BJ (cell line): ENCODE measurements at places on chromosomes 13 and 19. TPM values are rescaled to one million over a fixed set of nuclear protein-coding genes. Genes with fewer than 3 reads are reported as not detected.

DNA sequence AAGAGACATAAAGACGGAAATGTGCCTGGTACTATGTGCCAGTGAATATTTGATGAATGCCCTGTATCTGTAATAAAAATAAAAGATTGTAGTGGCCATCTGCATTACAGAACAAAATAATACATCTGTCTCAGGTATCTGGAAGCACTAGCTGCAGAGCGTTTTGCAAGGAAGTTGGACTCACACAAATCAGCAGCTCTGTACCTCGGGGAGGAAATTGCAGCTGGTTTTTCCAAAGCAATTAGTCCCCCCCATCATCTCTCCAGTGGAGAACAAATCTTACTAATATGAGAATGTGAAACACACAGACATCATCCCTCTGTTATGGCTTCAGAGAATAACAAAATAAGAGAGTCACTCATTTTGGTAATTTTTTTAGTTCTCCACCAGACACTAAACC, 245.3 kb downstream of the ITGBL1 start:
- no peak for DNase-seq

GRCh38 chr19:14475251-14476073, at the start of gene PTGER1:
Gene PTGER1, minus strand, starts transcription at chr19:14475354. Its CDS starts 1,034 bp downstream, at chr19:14474320.
- no peak for DNase-seq

DNA sequence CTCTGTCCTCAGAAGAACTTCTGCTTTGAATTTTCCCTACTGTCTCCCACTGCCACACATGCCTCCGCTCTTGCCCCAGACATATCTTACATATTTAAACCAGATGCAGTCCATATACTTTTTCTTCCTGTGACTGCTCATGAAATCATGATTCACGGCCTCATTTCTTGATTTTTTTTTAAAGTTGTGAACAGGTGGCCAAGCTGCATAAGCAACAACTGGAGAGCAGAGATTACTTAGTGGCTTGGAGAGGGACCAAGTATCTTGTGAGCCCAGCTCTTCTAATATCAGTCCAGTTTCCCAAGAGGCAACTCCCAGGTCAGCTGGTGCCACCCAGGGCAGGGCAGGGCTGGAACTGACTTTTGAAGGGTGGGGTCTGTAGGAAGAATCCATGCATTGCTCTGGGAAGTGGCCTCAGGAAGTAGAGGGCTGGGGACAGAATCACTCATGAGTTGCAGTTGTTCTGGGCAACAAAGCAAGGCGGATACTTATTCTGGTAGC, 152.4 kb downstream of the LMO7 start:
- peak; percentile 96 for DNase-seq

The SH2D3A gene
- polyA plus RNA-seq, result 0.07 TPM in 1 of 2 replicates, not detected in the other

- no peak for DNase-seq
Measured at GRCh38 chr19:35495107-35496064, 5.1 kb upstream of the KRTDAP start.

The IRF2BP1 gene
- polyA plus RNA-seq, result 7.1 and 11.9 TPM in 2 replicates

- no peak for DNase-seq
Measured at GRCh38 chr13:34749046-34749445, 193.0 kb upstream of the NBEA start.

The KCNC3 gene
- 0.02 and 0.04 TPM in 2 replicates for polyA plus RNA-seq

The CATSPERD gene
- polyA plus RNA-seq, result not detected in 2 replicates

The DLL3 gene
- 0.71 and 1.0 TPM in 2 replicates for polyA plus RNA-seq

DNA sequence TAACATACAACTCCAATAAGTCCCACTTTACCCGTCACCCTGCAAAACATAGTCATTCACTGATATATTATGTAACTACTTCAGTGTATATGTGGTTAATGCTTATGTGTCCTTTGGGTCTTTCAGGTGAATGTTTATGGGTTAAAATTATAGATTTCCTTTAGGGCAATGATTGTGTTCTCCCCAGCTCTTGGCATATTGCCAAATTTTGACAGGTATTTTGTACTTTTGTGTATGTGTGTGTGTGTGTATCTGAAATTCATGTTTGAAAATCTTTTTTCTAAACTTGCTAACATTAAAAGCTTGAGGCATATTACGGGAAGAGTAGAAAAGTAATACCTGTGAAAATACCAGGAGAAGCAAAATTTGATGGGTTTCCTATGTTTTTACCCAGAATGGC, 8.2 kb downstream of the CDK8 start:
- DNase-seq, result no peak

The IGFL1 gene
- polyA plus RNA-seq, result not detected in 2 replicates

GRCh38 chr19:1969176-1970002, 28.4 kb downstream of the CSNK1G2 start:
- no peak for DNase-seq

DNA sequence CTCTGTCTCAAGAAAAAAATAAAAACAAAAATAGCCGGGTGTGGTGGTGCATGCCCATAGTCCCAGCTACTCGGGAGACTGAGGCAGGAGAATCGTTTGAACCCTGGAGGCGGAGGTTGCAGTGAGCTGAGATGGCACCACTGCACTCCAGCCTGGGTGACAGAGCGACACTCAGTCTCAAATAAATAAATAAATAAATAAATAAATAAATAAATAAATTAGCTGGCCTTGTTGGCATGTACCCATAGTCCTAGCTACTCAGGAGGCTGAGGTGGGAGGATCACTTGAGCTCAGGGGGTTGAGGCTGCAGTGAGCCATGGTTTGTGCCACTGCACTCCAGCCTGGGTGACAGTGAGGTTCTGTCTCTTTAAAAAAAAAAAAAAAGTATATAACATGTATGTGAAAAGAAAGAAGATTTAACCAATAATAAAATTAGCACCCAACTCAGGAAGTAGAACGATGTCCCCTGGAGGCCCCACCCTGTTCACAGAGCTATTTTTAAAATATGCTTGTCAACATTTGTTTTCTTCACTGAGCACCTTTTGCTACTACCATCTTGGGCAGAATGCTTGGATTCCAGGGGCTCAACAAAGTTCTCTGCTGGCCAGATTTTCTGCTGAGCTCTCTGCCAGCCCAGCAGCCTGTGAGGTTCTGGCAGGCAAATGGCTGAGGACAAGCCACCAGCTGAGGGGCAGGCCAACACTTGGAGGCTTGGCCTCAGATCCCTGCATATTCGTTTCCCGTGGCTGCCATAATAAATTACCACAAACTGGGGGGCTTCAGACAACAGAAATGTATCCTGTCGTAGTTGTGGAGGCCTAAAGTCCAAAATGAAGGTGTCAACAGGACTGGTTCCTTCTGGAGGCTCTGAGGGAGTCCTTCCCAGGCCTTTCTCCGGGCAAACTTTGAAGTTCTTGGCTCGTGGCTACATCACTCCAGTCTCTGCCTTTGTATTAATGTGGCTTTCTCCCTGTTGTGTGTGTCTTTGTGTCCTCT, 5.2 kb downstream of the SLC25A42 start:
- DNase-seq, result no peak

DNA sequence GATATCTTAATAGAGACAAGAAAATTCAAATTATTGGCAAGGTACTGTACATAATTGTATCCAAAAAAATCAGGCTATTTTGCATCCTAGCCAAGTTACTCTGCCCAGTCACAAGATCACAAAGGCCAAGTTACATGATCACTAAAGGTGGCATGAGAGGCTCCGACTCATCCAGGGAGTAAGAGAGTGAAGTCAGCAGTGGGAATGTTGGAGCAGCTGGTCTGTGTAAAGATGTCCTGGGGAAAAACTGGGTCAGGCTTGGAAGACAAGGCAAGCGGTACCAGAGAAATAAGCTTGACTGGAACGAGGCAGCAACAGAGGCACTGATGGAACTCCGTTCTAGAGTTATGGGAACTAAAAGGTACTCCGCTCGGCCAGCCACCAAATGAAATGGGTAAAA, 50.2 kb upstream of the PSG2 start:
- DNase-seq, result no peak

DNA sequence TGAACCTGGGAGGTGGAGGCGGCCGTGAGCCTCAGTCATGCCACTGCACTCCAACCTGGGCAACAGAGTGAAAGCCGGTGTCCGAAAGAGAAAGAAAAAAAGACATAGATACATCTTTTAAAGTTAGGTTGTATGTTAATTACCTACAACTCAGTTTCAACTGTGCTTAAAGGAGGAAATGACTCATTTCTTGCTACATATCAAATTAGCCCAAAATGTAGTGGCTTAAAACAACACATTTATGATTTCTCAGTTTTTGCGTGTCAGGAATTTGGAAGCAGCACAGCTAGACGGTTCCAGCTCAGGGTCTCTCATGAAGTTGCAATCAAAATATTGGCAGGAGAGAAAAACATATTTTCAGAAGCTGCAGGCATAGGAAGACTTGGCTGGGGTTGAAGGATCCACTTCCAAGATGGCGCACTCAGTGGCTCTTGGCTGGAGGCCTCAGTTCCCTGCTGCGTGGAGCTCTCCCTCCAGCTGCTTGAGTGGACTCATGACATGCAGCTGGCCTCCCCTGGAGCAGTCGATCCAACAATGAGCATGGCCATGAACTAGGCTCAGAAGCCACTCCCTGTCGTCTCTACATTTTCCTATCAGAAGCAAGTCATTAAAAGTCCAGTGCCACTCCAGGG, 7.1 kb downstream of the LDLR start:
- DNase-seq, result no peak

The ANGPTL4 gene
- polyA plus RNA-seq, result 2.2 and 3.2 TPM in 2 replicates

The KLK14 gene
- polyA plus RNA-seq, result 0.06 TPM in 1 of 2 replicates, not detected in the other
